ENCODE measurements at places on chromosomes 7 and 10.

GRCh38 chr7:89264126-89264525 is 468.6 kb upstream of the TEX47 start:
- no peak for DNase-seq

- DNase-seq: no peak
Measured at GRCh38 chr7:157555944-157556641, 219.3 kb downstream of the DNAJB6 start.

- no peak for DNase-seq
Measured at GRCh38 chr10:129897871-129898626, 66.0 kb downstream of the EBF3 start.

- DNase-seq: no peak
Measured at GRCh38 chr7:1576521-1577253, 6.9 kb upstream of the PSMG3 start.

- no peak for DNase-seq
Measured at GRCh38 chr7:79464051-79464450, 10.6 kb upstream of the MAGI2 start.

DNA sequence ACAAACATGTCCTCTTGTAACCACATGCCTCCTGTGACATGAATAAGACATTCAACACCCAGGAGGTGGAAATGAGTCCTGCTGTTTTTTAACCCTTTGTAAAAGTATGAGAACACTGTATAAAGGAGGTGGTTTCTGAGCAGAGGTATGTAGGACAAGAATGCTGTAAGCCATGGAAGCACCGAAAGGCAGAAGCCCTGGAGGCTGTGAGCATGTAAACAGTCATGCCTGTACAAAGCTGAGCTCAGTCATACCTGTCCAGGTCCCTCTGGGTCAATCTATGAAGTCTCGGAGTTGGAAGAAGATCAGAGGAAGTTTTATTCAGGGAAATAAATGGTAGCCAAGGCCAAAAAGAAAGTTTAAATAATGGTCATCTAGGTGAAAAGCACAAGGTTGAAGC is 34.7 kb upstream of the XPNPEP1 start:
- DNase-seq: no peak

- no peak for DNase-seq
Measured at GRCh38 chr10:79028451-79029010, 40.2 kb upstream of the ZMIZ1 start.

DNA sequence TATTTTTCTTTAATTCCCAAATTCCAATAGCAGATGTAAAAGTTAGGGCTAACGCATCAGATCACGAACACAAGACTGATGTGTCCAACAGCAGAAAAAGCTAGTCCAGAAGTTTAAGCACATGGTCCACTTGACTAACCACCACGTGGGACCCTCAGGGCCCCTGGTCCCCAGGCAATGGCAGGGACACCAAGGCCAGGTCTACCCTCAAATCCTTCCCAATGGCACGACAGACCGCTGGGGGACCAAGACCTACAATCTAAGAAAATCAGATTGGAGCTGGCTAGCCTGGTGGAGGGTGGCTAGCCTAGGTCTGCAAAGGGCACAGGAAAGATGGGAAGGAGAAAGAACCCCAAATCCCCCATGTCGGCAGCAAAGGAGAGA is 1.5 kb downstream of the GIGYF1 start:
- no peak for DNase-seq

DNA sequence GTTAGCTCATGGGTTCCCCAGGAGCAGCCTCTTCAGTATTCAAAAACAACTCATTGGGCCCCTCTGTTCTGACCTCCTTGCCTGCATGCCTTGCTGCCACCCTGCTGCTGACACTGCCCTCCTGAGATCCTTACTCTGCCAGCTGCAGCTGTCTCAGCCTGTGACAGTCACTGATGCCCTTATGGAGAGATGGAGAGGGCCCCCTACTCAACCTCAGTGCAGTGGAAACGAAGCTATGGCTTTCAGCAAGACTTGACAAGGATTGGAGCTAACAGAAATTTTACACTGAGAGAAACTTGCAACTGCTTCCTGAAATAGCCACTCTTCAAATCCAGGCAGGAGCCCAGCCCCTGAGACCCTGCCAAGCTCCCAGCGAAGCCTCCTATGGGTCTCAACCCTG is 678.3 kb upstream of the C7orf33 start:
- DNase-seq: no peak

DNA sequence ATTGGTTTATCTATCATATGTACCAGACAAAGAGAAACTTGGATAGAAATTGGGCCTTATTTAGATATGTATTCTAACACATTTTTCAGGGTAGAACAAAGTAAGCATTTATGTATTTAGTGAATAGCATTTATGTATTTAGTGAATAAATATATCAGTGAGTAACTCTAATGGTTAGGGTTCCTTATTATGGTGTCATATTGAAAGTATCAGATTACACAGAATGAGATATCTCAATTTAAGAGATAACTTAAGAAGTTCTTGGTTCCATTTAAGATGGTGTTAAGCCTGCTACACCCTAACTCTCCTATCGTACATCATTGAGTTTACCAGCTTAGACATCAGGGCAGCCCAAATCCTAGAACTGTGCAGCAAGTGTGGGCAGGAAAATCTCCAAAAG is 35.9 kb upstream of the DMTF1 start:
- no peak for DNase-seq

GRCh38 chr10:31152421-31153135 is 120.9 kb upstream of the ZNF438 start:
- no peak for DNase-seq

DNA sequence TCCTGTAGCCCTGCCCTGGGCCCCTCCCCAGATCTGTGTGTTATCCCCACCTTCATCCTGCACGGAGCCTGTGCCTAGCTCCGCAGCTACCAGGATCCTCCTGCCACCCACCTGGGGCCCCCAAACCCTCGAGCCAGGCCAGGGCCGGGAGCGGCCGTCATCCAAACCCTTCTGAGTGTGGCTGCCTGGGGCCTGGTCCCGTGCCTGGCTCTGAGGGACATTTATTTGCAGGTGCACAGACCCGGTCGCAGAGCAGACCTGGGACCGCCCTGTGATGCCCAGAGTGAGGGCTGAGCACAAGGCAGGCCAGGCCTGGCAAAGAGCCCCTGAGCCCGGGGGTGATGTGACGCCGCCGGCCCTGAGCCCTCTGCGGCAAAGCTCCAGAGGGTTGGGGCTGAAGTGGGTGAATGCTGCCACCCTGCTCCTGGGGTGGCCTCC is 27.4 kb upstream of the INPP5A start:
- DNase-seq: no peak

- DNase-seq: no peak
Measured at GRCh38 chr7:39733881-39734632, 110.7 kb downstream of the RALA start.

DNA sequence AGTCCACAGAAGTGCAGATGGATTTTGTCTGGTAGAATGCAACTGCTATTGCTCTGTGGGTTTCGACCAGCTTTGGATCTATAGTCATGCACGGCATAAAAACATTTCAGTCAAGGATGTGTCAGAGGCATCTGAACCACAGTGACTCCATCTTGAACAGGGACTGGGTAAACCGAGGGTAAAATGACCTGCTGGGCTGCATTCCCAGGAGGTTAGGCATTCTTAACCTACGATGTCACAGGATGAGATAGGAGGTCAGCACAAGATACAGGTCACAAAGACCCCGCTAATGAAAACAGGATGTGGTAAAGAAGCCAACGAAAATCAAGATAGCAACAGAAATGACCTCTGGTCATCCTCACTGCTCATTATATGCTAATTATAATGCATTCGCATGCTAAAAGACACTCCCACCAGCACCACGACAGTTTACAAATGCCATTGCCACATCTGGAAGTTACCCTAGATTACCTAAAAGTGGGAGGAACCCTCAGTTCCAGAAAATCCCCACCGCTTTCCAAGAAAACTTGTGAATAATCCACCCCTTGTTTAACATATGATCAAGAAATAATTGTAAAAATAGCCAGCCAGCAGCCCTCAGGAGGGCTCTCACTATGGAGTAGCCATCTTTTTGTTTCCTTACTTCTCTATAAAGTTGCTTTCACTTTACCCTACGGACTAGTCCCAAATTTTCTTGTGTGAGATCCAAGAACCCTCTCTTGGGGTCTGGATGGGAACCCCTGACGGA is 50.7 kb upstream of the CPXM2 start:
- no peak for DNase-seq

DNA sequence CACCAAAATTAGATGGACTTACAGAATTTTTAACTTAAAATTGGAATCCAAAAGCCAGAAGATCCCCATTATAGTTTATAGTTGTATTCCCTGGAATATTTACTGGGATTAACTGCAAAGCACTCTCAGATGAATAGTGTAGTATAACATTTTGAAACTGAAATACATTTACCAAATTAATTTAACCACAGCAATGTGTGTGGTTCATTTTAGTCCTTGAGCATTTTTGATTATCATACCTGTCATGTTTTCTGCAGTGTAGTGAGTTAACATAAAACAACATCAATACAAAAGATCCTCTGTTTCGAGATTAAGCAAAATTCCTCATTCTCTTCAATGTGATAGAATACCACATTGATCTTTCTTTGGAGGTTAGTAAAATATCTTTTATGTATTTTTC is 3.7 kb downstream of the VIM start:
- DNase-seq: no peak

- DNase-seq: no peak
Measured at GRCh38 chr7:107712896-107713295, 31.0 kb upstream of the CBLL1 start.

GRCh38 chr10:7475046-7475911 is 64.4 kb upstream of the SFMBT2 start:
- DNase-seq: no peak

DNA sequence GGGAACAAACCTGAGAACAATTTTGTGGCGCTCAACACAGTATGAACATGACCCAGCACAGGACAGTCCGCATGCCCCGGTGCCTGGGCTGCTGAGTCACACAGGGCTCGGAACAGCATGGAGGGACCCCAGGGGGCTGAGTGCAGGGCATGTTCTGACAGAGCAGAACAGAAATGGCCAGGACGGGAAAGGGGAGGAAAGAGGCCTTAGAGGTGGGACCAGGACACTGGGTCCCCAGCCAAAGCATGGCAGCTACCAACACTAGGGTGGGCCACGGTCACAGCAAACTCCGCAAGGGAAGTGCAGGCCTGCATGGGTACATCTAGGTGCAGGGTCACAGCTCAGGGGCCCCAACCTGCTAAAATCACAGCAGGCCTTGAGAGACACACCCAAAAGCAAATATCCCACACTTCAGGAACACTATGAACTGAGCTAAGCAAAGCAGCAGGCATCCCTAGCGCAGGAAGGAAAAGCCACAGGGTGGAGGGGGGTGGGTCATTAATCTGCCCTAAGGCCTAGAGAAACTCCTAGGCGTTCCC is 5.6 kb downstream of the IMPDH1 start:
- no peak for DNase-seq

GRCh38 chr7:36203071-36203790 is 50.2 kb downstream of the EEPD1 start:
- no peak for DNase-seq

DNA sequence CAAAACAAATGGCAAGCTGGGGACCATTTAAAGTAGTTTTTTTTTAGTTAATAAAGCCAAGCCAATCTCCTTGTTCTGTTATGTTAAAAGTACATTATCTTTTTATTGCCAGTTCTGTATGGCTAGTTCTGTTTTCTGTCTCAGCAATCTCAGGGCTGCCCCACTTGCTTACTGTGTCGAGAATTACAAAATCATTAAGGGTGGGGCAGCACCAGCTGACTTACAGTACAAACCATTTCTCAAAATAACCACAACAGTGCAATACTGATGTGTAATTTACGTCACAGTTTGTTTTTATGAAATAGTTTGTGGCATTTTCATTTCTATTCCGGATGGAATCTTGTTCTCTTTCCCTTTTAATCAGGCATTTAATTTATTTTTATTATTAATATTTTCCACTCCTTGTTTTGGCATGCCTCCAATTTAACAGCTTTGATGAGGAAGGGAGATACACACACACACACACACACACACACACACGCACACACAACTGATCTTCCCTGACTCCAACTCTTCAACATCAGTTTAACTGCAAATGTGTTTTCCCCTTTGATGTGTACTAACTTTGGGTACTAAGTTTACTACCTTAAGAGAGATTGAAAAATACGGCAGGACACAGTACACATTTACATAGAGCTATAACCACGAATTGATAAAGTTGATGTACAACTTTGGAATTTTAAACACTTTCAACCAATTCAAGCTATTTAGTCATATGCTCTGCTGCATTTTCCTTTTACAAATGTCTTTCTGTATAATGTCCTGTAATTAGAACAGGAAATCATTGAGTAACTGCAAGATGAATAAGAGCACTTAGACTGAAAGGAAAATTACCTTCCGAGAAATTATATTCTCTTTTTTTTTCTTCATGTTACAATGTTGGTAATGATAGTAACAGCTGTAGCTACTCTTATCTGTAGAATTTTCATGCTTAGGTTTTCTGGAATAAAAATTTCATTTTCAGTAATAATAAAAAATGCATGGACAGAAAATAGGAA is 91.5 kb downstream of the ARID5B start:
- peak; percentile 37 for DNase-seq

DNA sequence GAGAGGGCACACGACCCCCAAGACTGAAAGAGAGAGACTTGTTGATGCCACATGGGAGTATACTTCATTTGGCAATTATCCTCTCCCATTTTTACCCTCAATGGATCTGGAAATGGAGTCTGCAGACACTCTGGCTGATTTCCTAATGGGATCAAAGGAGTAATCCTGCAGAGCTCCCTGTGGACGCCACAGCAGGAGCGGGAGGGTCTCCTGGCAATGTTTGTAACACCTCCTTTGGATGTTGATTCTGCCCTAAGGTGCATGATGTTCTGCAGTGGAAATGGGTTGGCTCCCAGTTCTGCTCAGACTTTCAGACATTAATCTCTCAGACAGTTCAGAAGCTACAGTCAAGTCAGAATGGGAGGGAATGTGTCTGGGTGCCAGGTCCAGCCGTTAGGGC is 166.0 kb upstream of the WDR11 start:
- DNase-seq: no peak

- DNase-seq: no peak
Measured at GRCh38 chr10:23870651-23871610, 338.0 kb upstream of the KIAA1217 start.

DNA sequence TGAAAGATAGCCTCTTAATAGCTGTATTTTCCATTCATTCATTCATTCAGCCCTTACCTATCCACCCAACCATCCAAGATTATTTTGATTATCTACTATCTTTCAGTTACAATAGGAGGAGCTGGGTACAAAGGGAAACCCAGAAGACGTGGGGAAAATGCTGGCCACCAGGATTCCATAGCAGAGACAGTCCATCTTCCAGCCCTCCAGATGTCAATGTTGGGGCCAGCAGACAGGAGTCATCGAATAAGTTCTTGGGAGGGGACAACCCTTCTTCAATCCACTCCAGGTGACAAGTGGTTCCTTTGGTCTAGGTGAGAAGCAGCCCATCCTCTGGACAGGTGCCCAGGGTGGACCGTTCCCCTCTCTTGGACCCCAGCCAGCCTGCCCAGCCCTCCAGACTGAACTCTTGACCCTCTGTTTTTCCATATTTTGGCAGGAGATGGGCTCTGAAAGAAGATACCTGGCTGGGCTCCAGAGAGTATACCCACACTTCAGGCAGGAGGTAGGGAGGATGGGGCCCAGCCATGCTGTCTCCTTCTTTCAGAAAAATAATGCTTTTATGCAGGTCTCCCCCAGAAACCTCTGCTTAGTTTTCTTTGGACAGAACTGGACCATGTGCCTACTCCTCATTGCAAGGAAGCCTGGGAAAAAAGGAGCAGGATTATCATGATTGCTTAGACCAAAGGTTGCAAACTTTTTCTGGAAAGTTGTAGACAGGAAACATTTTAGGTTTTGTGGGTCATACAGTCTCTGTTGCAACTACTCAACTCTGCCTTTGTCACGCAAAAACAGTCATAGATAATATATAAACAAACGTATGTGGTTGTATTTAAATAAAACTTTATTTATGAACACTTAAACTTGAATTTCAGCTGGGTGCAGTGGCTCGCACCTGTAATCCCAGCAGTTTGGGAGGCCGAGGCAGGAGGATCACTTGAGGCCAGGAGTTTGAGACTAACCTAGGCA is 95.5 kb upstream of the SMNDC1 start:
- no peak for DNase-seq
